ENCODE measurements at places on chromosomes 2 and 18.

DNA sequence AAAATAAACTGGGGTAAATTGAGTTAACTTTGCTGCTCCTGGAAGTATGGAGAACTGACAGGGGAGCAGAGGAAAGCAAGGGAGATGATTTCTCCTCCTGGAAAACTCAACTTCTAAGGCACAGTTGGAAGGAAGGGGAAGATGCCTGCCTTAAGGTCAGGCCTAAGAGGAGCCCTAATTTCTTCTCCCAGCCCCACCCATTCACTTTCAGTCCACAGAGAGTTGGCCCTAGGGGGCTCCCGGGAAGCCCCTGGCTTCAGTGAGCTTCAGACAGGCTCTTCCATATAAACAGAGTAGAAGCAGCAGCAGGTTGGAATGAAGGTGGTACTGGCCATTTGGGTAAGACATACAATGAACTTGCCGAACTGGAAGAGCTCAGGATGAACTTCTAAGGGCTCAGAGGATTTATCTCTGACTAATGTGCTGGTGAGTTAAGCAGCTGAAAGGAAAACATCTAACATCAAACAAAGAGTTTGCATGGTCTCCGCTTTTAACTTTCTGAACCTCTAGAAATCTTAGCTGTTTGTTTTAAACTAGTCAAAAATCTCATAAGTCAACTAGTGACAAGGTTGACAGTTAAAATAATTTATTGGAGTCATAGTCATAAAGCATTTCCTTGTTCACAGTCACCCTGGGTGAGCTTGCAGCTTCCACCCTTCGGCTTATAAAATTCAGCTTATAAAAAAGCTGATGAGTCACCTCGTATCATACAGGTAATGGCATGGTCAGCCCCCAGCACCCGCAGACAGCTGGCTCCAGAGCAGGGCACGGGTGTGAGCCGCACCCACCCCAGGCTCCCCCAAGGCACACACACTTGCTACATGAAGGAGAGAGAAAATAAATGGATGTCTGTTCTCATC lies 9.8 kb downstream of the MALL start:
- no peak for DNase-seq

- DNase-seq = no peak
Measured at GRCh38 chr2:168773719-168774521, 28.5 kb upstream of the NOSTRIN start.

DNA sequence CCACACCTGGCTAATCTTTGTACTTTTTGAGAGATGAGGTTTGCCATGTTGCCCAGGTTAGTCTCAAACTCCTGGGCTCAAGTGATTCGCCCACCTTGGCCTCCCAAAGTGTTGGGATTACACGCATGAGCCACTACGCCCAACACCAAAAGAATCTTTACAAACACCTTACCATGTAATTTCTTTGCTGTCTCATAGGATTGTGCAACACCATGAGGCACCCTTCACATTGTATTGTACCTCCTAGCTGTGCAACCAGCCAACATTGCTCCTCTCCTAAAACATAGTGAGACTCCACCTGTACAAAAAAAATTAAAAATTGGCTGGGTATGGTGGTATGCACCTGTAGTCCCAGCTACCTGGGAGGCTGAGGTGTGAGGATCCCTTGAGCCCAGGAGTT lies 3.1 kb upstream of the MFSD6 start:
- DNase-seq = no peak

DNA sequence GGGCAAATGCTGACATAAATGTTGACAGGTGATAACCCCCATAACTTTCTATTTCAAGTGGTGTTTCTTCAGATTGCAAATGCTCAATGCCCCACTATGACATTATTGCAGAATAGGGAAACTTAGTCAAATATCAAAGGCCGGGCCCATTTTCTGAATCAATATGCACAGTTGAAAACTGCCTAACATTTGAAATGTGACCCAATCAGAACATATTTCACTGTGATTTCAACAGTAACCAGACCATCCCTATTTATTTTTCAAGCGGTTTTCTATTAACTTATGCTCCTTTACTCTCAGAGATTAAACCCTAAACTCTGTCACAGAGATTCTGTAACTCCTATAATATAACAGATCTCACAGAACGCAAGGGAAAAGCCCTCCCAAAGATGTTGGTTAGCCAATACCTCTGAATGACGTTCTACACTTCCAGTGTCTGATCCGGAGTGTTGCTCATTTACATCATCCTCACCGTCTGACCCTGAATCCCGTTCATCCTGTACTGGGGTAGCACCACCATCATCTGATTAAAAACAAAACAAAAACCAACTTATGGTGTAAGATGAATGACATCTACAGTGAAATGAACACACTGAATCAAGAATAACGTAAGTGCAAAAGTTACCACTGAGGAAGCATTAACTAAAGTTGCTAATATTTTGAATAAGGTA lies 2.9 kb downstream of the IWS1 start:
- no peak for DNase-seq

DNA sequence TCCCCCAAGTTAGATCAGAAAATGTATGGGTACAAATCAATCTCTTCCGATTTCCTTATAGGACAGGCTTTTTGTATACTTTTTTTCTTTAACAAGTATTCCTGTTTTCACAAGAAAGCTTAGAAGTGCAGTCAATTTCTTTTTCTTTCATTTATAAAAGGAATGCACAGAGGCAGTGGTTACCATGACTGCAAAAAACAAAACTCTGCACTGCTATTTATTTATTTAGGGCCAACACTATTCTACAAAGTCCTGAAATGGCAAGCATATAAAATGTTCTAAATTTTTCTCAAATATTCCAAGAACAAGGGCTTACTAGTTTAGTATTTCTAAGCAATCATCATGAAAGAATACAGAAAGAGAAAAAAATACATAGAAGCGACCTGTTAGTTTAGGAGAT lies 22.2 kb downstream of the ATAD2B start:
- no peak for DNase-seq

DNA sequence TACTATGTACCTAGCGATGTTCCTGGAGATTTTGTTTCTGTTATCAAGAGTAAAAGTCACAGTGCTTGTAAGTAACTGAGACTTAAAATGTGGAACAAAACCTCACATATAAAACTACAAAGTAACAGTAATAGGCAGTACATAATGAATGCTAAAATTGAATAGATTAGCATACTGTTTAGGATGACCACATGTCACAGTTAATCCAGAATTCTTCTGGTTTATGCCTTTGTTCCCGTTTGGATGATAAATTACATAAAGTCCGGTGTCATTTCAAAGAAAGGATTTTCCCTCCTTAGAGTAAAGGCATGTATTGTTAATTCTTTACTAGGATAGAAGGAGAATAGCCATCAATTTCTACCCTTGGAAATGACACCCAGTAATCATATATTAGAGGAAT lies 56.1 kb downstream of the RBM43 start:
- DNase-seq = no peak

- DNase-seq = no peak
Measured at GRCh38 chr2:176546550-176546949, 277.3 kb downstream of the MTX2 start.

DNA sequence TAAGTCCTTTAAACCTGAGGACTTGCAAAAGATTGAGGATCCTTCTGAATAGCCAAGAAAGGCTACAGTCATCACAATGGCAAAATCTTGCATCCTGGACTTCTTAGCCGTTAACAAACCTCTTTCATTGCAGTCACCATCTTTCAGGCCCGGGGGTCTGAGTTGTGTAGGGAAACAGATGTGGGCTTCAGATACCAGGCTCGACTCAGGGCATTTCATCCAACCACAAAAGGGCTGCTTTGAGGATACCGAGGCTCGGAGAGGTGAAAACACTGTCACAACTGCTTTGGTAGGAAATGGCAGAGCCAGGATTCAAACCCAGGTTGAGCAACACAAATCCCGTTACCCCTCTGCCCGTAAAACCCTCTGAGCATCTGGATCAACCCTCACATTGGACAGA lies 147.4 kb downstream of the TFCP2L1 start:
- DNase-seq = no peak

DNA sequence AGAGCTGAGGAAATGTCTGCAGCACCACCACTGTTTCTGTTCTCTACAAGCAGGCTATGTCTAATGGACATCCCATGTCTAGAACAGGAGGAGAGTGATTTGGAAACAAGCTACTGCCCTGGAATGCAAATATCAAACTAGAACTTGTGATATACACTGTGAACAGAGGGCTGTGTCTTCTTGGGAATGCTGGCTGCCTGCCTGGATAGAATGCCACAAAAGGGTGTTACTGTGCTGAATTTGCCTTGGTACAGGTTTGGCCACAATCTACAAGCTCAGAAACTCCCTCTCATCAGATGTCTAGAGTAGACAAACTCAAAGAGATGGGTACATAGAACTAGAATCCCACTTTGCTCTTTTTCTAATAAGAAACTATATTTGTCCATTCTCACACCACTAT lies 170.5 kb downstream of the NYAP2 start:
- no peak for DNase-seq

DNA sequence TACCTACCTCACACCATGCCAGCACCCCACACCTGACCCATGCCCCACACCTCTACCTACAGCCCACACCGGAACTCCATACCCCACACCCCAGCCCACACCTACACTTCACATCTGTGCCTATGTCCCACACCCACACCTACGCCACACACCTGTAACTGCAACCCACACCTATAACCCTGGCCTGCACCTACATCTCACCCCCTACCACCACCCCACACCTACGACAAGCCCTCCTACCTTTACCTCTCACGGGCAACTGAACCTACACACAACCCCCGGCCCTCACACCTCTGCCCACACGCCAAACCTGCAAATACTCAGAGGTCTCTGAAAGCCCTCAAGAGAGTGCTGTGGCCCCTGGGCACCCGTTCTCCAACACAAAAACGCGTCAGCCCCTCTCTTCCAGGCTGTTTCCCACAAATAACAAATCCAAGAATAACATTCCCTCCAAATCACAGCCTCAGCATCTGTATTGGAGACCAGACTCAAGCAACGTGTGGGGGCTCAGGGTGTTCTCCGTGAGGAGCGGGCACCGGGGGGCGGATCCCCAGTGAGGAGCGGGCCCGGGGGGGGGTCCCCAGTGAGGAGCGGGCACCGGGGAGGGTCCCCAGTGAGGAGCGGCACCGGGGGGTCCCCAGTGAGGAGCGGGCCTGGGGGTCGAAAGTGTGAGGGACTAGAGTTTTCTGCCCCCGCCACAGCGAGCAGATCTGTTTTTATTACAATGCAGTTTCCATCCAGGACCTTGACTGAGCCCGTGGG lies 33.4 kb downstream of the SLC66A2 start:
- DNase-seq = no peak

GRCh38 chr2:231931481-231931915 lies 5.3 kb upstream of the NPPC start:
- DNase-seq = no peak

DNA sequence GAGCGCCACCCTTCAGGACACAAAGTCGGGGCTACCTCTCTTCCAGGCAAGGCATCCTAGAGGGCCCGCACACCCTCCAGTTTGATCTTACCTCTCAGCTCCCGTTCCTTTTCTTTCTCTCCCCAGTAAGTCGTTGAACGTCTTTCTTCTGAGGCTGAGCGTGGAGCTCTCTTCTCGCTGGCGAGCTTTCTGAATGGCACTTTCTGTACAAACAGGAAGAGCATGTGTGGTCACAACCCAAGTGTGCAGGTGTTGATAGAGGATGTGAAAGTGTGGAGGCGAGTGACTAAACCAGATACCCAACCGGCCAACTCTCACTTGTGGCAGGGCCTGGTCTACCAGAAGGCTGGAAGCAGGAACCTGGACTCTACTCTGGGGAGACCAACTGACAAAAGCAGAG lies at the start of gene AFF3:
AFF3 (minus strand) TSS at position 198 of the 400 bp plus-strand sequence. CDS start 38,136 bp downstream, outside the sequence.
- DNase-seq = no peak

GRCh38 chr2:127984551-127984950 lies 43.3 kb downstream of the SAP130 start:
- DNase-seq = no peak

DNA sequence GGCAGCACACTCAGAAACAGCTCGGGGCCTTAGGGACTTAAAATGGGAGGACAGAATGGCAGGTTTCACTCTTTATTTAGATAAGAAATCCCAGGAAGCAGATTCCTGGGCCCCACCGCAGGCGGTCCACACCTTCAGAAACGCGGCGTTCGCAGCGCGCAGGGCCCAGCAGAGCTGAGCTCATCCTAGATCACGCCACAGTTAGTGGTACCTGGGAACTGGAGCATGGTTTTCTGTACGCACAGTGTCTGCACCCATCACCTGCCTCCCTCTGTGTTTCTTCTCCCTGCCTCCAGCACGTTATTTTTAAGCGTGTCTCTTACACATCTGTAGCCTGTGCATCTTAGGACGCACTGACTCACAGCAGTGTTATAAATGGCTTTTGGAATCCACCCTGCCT lies 242.1 kb downstream of the ALPK2 start:
- DNase-seq = no peak

- no peak for DNase-seq
Measured at GRCh38 chr18:58231930-58232329, 187.9 kb downstream of the NEDD4L start.

DNA sequence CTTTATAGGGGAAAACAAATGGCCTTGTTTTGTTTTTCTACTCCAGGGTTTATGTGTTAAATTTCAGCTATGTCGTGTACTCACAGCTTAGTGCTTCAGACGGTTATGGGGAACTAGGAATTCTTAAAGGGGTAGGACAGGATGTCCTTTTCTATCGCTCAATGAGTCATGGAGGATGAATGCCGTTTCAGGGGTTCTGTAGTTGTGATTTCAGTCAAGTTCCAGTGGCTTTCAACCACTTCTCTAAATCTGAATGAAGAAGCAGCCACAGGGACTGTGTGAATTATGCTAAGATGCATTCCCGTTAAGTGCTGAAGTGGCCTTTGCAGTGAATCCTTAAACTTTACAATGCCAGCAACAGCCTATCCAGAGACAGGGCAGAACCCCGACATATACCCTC lies 1231.7 kb upstream of the ZEB2 start:
- no peak for DNase-seq

GRCh38 chr2:239425631-239426030 lies 24.8 kb upstream of the HDAC4 start:
- no peak for DNase-seq

DNA sequence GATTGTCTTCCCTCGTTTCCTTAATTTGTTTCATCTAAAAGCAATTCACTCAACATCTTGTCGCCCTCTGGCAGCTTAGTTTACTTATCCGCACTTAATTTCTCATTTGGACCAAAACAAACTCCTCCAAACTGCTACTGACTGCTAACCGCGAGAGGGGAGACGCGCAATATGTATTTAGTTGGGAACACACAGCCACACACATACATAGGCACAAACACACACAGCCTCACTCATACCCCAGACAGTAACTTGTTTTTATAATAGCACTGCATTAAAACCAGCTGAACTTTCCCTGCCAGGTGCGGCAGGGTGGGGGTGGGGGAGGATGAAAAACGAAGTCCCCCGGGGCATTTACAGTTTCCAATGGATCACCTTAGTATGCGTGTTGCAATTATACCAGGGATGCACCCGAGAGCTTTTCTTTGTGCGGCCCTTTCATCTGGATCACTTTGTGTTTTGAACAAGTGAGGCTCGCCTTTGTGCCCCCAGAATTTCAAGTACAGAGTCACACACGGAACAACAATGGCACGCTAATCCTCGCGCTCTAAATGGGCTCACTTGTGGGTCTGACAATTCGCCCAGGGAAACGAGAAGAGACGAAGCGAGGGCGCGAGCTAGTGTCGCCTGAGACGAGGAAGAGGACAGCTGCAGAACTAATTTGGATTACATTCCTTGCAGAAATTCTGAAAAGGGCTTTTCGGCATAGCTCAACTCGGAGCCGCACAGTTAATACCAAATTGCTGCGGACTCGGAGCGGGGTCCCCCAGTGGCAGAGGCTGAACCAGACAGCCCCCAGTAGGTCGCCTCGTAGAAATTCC lies 2.4 kb downstream of the ERBB4 start:
- DNase-seq = no peak
